ENCODE measurements at places on chromosomes 7 and 10.

DNA sequence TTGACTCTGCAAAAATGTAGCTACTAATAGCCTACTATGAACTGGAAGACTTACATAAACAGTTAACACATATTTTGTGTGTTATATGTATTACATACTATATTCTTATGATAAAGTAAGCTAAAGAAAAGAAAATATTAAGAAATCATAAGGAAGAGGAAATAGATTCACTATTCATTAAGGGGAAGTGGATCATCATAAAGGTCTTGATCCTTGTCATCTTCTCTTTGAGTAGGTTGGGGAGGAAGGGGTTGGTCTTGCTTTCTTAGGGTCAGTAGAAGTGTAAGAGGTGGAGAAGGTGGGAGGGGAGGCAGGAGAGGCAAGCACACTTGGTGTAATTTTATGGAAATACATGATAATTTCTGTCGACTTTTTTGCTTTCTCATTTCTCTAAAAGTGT, 81.3 kb downstream of the NAMPT start:
- no peaks in the 10 kb centered on the region for H3K36me3 ChIP-seq
- H3K27ac ChIP-seq, result no peak overlapping the region
- DNase-seq, result no peak
- H3K4me3 ChIP-seq, result no peak overlapping the region
- no peaks in the 10 kb centered on the region for H3K27me3 ChIP-seq

GRCh38 chr10:29950391-29950790, 109.0 kb downstream of the JCAD start:
- H3K36me3 ChIP-seq, result no peaks in the 10 kb centered on the region
- peaks cover 17% of the 10 kb centered on the region for H3K4me1 ChIP-seq
- no peak overlapping the region for H3K4me3 ChIP-seq

- no peaks in the 10 kb centered on the region for H3K4me1 ChIP-seq
- H3K4me3 ChIP-seq, result no peak overlapping the region
- H3K36me3 ChIP-seq, result peaks cover 16% of the 10 kb centered on the region
- DNase-seq, result no peak
- H3K27ac ChIP-seq, result no peak overlapping the region
These were observed 21.9 kb downstream of the FRA10AC1 start for GRCh38 chr10:93680412-93681047.

GRCh38 chr10:72104472-72105097, 16.2 kb upstream of the SPOCK2 start:
- no peak overlapping the region for H3K4me3 ChIP-seq
- peak overlapping the region; percentile 72 for H3K27ac ChIP-seq
- no peaks in the 10 kb centered on the region for H3K27me3 ChIP-seq
- H3K4me1 ChIP-seq, result no peaks in the 10 kb centered on the region

- H3K36me3 ChIP-seq, result no peaks in the 10 kb centered on the region
- DNase-seq, result no peak
- H3K4me1 ChIP-seq, result no peaks in the 10 kb centered on the region
- H3K27me3 ChIP-seq, result no peaks in the 10 kb centered on the region
- no peak overlapping the region for H3K27ac ChIP-seq
These were observed 26.1 kb downstream of the PRSS58 start for GRCh38 chr7:142231716-142232115.

DNA sequence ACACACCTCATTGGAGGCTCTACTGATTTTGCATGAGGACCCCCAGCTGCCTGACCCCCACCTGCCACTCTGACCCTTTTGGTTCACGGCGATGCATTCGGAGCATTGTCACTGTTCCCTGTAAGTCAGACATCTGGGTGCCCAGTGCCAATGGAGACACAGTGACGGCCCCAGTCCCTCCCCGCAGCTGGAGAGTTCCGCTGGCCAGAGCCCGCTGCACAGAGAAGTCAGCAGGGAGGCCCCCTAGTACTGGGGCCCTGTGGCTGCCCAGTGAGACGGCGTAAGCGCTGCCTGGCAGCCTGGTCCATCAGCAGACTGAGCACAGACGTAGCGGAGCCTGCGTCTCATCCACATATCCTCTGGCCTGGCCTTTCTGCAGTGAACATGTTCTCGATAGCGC, 77.5 kb downstream of the NKX6-2 start:
- no peak overlapping the region for H3K27ac ChIP-seq
- DNase-seq, result peak; percentile 8
- H3K27me3 ChIP-seq, result no peaks in the 10 kb centered on the region
- H3K4me3 ChIP-seq, result no peak overlapping the region

DNA sequence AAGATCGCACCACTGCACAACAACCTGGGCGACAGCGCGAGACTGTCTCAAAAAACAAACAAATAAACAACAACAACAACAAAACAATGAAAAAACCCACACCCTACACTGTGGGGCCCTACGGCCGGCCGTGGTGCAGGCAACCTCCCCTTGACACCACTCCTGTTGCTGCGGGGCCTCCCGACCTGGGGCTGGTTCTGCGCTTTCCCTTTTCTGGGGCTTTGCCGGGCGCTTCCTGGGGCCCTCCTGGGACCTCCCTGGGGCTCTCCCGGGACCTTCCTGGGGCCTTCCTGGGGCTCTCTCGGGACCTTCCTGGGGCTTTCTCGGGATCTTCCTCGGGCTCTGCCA, 46.6 kb downstream of the INSIG1 start:
- no peaks in the 10 kb centered on the region for H3K36me3 ChIP-seq
- DNase-seq, result no peak
- H3K27me3 ChIP-seq, result no peaks in the 10 kb centered on the region
- H3K4me3 ChIP-seq, result no peak overlapping the region
- H3K4me1 ChIP-seq, result no peaks in the 10 kb centered on the region

DNA sequence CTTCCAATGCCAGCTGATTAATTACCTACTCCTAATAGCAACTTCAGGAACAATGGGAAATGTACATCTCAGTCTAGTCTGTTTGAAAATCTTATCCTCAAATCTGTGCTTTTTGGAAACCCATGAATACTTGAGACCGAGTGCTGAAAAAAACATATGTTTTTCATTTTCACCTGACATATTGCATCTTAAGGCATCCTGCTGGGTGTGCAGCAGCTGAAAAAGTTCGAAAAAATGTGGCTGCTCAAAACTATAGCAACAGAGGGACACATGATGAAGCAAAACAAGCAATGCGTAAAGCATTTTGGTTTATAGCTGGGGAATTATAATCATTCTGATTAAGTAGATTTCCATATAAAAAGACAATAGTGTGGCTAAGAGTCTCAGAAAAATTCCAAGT, 218.0 kb downstream of the CREB5 start:
- H3K36me3 ChIP-seq, result no peaks in the 10 kb centered on the region
- no peaks in the 10 kb centered on the region for H3K27me3 ChIP-seq
- no peak overlapping the region for H3K4me3 ChIP-seq
- no peak overlapping the region for H3K27ac ChIP-seq

DNA sequence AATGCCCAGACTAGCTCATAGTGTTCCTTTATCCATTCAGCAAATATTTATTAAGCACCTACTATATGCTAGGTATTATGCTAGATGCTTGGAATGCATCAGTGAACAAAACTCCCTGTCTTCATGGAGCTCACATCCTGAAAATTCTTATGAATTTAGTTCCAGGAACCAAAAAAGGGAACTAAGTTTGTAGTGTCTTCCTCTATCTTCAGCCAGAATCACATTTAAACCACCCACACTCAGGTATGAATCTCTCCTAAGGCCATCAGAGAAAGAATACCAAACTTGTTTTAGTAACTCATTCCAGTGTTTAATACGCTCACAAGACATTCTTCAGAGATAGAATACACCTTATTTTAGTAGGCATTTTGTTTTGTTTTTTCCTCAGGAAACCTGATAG, 10.1 kb upstream of the EGR2 start:
- H3K4me3 ChIP-seq, result no peak overlapping the region
- H3K27me3 ChIP-seq, result no peaks in the 10 kb centered on the region
- no peak for DNase-seq
- no peak overlapping the region for H3K27ac ChIP-seq
- no peaks in the 10 kb centered on the region for H3K36me3 ChIP-seq

DNA sequence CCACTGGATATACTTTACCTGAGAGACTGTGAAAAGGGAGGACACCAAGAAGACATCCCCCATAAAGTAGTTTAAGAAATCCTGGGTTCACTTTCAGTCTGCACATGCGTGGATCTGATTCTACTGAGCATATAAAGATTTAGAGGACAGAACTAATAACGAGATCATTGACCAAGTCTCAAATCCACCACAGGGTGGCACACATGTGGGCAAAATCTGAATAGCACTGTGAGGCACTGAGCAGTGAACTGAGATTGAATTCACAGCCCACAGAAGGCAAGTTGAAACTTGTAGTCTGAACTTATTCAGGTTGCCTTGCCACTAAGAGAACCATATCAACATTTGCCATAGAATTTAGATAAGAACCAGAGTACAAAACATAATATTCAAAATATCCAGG, 818.6 kb downstream of the GRID1 start:
- H3K4me1 ChIP-seq, result no peaks in the 10 kb centered on the region
- no peak for DNase-seq
- H3K36me3 ChIP-seq, result no peaks in the 10 kb centered on the region
- H3K27me3 ChIP-seq, result no peaks in the 10 kb centered on the region
- no peak overlapping the region for H3K4me3 ChIP-seq

- peak overlapping the region; percentile 46 for H3K4me3 ChIP-seq
- no peaks in the 10 kb centered on the region for H3K36me3 ChIP-seq
- H3K27ac ChIP-seq, result no peak overlapping the region
- H3K4me1 ChIP-seq, result no peaks in the 10 kb centered on the region
- H3K27me3 ChIP-seq, result no peaks in the 10 kb centered on the region
These were observed 266.0 kb downstream of the USP6NL start for GRCh38 chr10:11345224-11346054.

DNA sequence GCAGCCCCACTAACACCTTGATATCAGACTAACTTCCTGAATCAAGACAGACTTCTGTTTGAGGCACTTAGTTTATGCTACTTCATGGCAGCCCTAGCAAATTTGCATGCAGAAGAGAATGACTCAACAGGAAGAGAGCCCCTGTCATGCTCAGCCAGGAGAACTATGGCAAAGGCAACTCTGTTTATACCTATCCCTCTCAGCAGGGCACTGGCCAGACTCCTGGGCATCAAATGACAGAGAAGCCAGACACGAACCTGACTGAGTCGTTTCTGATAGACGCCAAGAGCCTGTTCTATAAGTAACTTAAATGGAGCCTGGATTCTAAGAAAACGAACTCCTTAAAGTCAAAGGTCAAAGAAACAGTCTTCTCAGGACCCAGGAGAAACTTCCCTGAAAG, 50.9 kb upstream of the UNC5B start:
- DNase-seq, result no peak
- H3K27ac ChIP-seq, result no peak overlapping the region
- H3K4me1 ChIP-seq, result no peaks in the 10 kb centered on the region
- H3K36me3 ChIP-seq, result no peaks in the 10 kb centered on the region

DNA sequence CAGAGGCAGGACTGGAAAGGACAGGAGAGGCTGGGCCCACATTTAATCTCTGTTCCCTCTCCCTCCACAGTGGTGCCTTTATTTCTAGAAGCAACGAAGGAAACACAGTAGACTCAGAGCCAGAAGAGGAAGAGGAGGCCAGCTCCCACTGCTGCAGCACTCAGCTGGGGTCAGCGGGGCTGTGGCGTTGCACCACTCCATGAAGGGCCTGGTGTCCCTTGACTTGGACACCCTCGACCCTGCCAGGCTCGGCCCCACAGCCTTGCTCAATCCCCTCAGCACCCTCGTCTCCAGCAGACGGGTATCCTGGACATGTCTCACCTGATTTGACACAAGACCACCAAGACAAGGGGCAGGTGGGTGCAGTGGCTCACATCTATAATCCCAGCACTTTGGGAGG, 38.8 kb downstream of the PRKAG2 start:
- H3K27me3 ChIP-seq, result no peaks in the 10 kb centered on the region
- no peaks in the 10 kb centered on the region for H3K36me3 ChIP-seq
- H3K4me3 ChIP-seq, result no peak overlapping the region

GRCh38 chr10:79318369-79318768, 28.9 kb upstream of the PPIF start:
- no peak overlapping the region for H3K27ac ChIP-seq
- H3K27me3 ChIP-seq, result no peaks in the 10 kb centered on the region
- no peak overlapping the region for H3K4me3 ChIP-seq
- H3K4me1 ChIP-seq, result peaks cover 3% of the 10 kb centered on the region
- H3K36me3 ChIP-seq, result peaks cover 14% of the 10 kb centered on the region

DNA sequence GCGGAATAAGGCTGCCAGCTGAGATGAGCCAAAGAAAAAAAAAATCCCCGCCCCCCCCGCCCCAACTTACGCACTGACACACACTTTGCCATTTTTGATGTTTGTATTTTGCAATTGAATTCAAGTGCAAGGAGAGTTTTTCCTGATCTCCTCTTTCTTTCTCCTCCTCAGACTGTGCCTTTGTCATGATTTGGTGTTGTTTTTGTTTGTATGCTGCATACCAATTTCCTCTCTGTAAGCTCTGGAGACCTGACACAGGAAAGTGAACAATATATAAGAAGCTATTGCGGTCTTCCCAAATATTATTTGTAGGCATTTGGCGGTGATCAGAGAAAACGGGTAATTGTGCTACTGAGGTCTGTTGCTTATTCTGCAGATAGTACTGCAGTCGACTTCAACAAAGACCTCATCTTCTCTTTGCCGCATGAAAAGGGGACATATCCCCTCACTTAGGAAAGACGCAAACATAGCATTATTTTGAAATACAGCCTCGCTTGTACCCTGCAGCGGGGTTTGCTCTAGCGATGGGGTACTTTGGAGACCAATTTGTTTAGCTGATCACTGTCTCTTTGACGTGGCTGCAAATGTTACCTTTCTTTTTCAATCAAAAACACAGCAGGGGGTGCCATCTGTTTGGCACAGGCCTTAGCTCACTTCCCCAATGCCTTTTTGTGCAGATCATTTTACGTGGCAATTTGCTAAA, 206.6 kb downstream of the SKAP2 start:
- no peaks in the 10 kb centered on the region for H3K27me3 ChIP-seq
- no peak overlapping the region for H3K4me3 ChIP-seq
- no peak for DNase-seq
- no peaks in the 10 kb centered on the region for H3K4me1 ChIP-seq
- H3K27ac ChIP-seq, result no peak overlapping the region

DNA sequence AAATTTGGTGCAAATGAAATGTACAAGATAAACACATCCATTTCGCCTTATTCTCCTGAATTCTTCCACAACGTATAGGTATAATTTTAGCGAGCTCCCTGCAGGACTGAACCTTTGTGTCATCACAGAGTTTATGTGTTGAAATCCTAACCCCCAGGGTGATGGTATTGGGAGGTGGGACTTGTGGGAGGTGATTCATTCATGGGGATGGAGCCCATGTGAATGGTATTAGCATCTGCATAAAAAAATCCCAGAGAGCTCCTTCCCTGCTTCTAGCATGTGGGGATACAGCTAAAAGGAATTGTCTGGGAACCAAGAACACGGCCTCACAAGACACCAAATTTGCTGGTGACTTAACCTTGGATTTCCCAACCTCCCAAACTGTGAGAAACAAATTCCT, 741.4 kb upstream of the VSTM2A start:
- H3K4me3 ChIP-seq, result no peak overlapping the region
- DNase-seq, result no peak

DNA sequence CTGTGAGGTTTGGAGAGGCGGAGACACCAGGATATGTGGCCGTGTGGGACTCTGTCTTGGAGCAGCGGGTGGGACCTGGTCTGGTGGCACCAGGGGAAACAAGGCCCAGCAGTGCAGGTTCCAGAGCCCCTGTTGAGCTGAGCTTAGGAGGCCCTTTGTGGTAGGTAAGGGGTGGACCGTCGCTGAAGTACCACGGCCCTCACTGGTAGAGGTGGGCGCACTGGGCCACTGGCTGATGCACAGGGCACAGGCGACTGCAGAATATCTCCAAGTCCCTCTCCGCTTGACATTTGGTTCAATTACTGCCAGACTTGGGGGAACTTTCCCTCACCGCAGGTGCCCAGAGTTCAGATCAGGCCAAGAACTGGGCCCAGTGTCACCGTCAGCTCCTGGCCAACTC, 27.3 kb downstream of the DOCK1 start:
- H3K4me1 ChIP-seq, result peaks cover 4% of the 10 kb centered on the region
- no peak for DNase-seq
- no peaks in the 10 kb centered on the region for H3K36me3 ChIP-seq
- no peaks in the 10 kb centered on the region for H3K27me3 ChIP-seq
- H3K27ac ChIP-seq, result no peak overlapping the region
